ENCODE measurements at places on chromosomes 6 and 20. TPM values are rescaled to one million over a fixed set of nuclear protein-coding genes. Genes with fewer than 3 reads are reported as not detected.

DNA sequence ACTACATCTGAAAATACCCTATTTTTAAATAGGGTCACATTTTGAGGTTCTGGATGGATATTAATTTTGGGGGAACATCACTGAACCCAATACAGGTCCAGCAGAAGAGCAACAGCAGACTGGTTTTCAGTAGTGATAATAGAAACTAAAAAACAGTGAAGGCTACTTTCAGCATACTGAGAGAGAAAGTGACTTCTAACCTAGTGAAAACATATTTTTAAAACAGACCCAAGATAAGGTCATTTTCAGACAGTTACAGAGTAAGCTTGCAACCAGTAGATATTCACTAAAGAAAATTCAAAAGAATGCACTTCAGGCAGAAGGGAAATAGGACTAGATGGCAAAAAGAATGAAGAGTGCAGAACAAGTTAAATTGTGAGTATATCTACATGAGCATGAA is 42.0 kb upstream of the TMEM244 start:
- peaks cover 6% of the 10 kb centered on the region for H3K4me1 ChIP-seq
- H3K36me3 ChIP-seq = no peaks in the 10 kb centered on the region
- no peak overlapping the region for H3K4me3 ChIP-seq
- H3K27me3 ChIP-seq = peaks cover 6% of the 10 kb centered on the region

- peaks cover 23% of the 10 kb centered on the region for H3K27me3 ChIP-seq
- peaks cover 27% of the 10 kb centered on the region for H3K4me1 ChIP-seq
- peak overlapping the region; percentile 98 for H3K27ac ChIP-seq
- peak overlapping the region; percentile 97 for H3K4me3 ChIP-seq
- no peak for DNase-seq
- H3K36me3 ChIP-seq = peaks cover 14% of the 10 kb centered on the region
These were observed 797 bp upstream of the ZNF133 start for GRCh38 chr20:18287546-18287914.

DNA sequence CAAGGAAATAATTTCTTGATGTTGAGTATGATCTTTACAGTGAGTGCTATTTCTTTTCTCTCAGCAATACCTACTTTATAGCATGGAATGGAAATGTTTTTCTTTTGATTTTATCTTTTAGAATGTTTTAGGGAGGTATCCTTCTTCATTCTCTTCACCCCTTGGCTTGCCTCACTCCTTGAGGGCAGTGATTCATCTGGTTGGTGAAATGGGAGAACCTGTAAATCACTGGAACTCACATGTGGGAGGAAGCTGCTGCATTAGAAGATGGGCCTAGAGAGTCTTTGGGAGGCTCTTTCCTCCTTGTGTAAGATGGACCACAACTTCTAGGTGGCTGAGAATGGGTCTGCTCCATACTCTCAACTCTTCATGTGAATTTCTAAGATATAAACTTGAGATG is 244.8 kb upstream of the SYNCRIP start:
- no peak overlapping the region for H3K4me3 ChIP-seq
- no peaks in the 10 kb centered on the region for H3K36me3 ChIP-seq
- DNase-seq = no peak
- peaks cover 3% of the 10 kb centered on the region for H3K27me3 ChIP-seq
- H3K27ac ChIP-seq = no peak overlapping the region

GRCh38 chr6:132715204-132715603 is 1.3 kb upstream of the VNN1 start:
- no peaks in the 10 kb centered on the region for H3K36me3 ChIP-seq
- no peak overlapping the region for H3K27ac ChIP-seq
- H3K4me1 ChIP-seq = no peaks in the 10 kb centered on the region
- no peak overlapping the region for H3K4me3 ChIP-seq

GRCh38 chr6:38020593-38020992 is 201.1 kb downstream of the ZFAND3 start:
- H3K27me3 ChIP-seq = no peaks in the 10 kb centered on the region
- H3K36me3 ChIP-seq = no peaks in the 10 kb centered on the region
- H3K4me3 ChIP-seq = no peak overlapping the region
- H3K4me1 ChIP-seq = peaks cover 23% of the 10 kb centered on the region
- no peak for DNase-seq
- H3K27ac ChIP-seq = no peak overlapping the region

DNA sequence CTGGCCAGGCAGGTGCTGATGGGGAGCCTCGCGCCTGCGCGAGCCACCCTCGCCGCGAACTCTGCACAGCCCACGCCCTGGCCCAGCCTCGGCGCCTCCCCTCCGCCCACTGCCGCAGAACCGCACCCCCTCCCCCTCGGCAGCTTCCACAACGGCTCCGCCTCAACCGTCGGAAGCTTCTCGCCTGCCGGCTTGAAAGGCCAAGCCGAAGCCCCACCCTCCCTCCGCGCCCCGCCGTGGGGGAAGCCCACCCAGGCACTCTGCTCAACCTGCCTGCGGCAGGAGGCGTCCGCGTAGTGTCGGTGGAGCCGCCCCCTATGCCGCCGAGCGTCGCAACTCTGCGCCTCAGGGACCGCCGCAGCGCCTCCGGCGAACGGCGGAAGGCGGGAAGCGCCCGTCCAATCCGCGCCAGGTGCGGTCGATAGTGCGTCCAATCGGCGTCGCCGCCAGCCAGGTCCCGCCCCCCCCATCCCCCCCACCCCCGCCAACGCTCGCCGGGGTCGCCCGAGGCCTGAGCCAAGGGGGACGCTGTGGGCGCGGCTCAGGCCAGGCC is at the start of gene SYCP2:
TSS of gene SYCP2 (minus strand) at position 342 of the 553 bp plus-strand sequence. CDS start 11,224 bp downstream, outside the sequence.
- H3K36me3 ChIP-seq = no peaks in the 10 kb centered on the region
- peaks cover 13% of the 10 kb centered on the region for H3K4me1 ChIP-seq
- H3K27me3 ChIP-seq = no peaks in the 10 kb centered on the region
- DNase-seq = peak; percentile 62
- no peak within 1 kb of the TSS for H3K27ac ChIP-seq
- H3K4me3 ChIP-seq = peak within 1 kb of the TSS; percentile 81

DNA sequence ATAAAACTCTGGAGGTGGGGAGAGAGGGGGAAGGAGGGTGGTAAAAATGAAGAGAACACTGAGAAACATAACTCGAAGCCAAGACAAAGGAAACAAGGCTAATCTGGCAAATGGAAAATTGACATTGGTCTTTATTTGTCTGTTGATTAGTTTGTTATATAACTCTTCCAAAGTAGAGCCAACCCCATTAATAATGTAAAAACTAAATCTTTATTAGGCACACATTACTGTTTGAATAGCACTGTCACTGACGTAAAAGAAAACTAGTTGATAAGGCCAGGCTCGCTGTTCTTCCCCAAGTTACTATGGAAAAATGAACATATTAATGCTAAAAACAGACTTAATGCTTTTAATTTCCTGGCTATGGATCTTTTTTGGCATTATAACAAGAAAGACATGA is 110.0 kb downstream of the MAP3K5 start:
- H3K27ac ChIP-seq = no peak overlapping the region
- no peak for DNase-seq
- no peak overlapping the region for H3K4me3 ChIP-seq

DNA sequence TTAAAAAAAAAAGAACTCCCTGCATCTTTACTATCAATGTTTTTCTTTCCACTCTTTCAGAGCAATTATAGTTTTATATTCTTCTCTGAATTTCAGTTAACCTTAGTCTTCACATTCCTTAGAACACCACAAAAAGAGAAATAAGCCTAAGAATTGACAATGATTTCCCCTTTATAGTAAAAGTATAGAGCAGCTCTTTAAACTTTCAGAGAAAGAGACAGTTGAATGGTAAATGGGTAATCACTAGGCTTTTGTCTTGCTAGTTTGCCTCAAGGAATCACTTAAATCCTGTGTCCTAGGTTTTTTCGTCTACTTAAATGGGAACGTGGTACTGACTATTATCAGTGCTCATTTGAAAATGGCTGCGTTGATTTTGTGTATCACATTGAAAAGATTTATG is 31.8 kb downstream of the SLX4IP start:
- no peak overlapping the region for H3K4me3 ChIP-seq
- H3K4me1 ChIP-seq = peaks cover 15% of the 10 kb centered on the region
- DNase-seq = no peak
- H3K27ac ChIP-seq = peak overlapping the region; percentile 32
- no peaks in the 10 kb centered on the region for H3K36me3 ChIP-seq

GRCh38 chr6:110528101-110528929 is 51.9 kb upstream of the SLC22A16 start:
- peaks cover 5% of the 10 kb centered on the region for H3K27me3 ChIP-seq
- no peak for DNase-seq
- no peak overlapping the region for H3K27ac ChIP-seq

GRCh38 chr20:19008497-19008896 is 194.9 kb downstream of the SCP2D1 start:
- H3K27me3 ChIP-seq = peaks cover 7% of the 10 kb centered on the region
- H3K36me3 ChIP-seq = no peaks in the 10 kb centered on the region
- no peak overlapping the region for H3K4me3 ChIP-seq
- no peak for DNase-seq
- H3K27ac ChIP-seq = no peak overlapping the region
- no peaks in the 10 kb centered on the region for H3K4me1 ChIP-seq

GRCh38 chr6:153231048-153231646 is 100.1 kb upstream of the RGS17 start:
- no peaks in the 10 kb centered on the region for H3K4me1 ChIP-seq
- no peak overlapping the region for H3K27ac ChIP-seq
- no peak overlapping the region for H3K4me3 ChIP-seq
- no peaks in the 10 kb centered on the region for H3K27me3 ChIP-seq

- DNase-seq = no peak
- no peak overlapping the region for H3K27ac ChIP-seq
- no peaks in the 10 kb centered on the region for H3K36me3 ChIP-seq
- H3K4me1 ChIP-seq = no peaks in the 10 kb centered on the region
- no peak overlapping the region for H3K4me3 ChIP-seq
These were observed 130.3 kb upstream of the BMP2 start for GRCh38 chr20:6637160-6637579.

- H3K27ac ChIP-seq = peak overlapping the region; percentile 49
These were observed 1.7 kb downstream of the JAG1 start for GRCh38 chr20:10671919-10672623.

DNA sequence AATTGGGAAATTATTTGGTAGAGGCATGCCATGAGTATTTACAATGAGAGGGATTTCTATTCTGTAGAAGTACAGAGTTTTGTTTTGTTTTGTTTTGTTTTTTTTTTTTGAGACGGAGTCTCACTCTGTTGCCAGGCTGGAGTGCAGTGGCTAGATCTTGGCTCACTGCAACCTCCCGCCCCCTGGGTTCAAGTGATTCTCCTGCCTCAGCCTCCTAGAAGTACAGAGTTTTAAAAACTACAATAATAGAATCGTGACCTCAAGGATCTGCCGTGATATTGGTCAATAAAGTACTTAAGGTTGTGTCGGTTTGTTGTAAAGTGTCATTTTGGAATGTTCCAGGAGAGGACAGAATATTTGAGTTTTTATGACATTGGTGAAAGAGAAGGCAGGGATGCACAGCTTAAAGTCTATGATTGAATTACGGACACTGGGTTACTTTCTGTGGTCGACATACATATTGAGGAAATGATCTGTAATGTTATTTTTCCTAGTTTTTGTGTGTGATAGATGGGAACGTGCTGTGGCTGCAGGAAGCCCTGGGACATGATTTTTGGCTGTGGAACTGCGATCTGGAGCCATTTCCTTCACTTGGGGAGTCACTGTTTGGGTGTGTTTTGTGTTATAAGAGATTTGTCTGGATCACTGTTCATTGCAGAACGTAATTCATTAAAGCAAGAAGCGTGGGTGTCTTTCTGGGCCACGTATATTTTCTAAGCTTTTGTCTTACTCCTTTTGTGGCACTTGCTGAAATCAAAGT is 59.6 kb downstream of the TIAM2 start:
- peaks cover 3% of the 10 kb centered on the region for H3K4me1 ChIP-seq
- no peak overlapping the region for H3K27ac ChIP-seq
- H3K27me3 ChIP-seq = no peaks in the 10 kb centered on the region
- no peaks in the 10 kb centered on the region for H3K36me3 ChIP-seq
- H3K4me3 ChIP-seq = no peak overlapping the region

DNA sequence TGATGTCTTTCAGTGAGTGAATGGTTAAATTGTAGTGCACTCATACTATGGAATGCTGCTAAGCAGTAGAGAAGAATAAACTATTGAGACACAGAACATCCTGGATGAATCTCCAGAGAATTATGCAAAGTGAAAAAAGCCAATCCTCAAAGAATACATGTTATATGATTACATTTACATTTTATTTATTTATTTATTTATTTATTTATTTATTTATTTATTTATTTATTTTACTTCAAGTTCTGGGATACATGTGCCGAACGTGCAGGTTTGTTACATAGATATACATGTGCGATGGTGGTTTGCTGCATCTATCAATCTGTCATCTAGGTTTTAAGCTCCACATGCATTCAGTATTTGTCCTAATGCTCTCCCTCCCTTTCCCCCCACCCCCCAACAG is 175.8 kb upstream of the VGLL2 start:
- DNase-seq = no peak
- H3K4me1 ChIP-seq = no peaks in the 10 kb centered on the region
- H3K27me3 ChIP-seq = no peaks in the 10 kb centered on the region
- H3K4me3 ChIP-seq = no peak overlapping the region
- H3K27ac ChIP-seq = no peak overlapping the region
- H3K36me3 ChIP-seq = no peaks in the 10 kb centered on the region

DNA sequence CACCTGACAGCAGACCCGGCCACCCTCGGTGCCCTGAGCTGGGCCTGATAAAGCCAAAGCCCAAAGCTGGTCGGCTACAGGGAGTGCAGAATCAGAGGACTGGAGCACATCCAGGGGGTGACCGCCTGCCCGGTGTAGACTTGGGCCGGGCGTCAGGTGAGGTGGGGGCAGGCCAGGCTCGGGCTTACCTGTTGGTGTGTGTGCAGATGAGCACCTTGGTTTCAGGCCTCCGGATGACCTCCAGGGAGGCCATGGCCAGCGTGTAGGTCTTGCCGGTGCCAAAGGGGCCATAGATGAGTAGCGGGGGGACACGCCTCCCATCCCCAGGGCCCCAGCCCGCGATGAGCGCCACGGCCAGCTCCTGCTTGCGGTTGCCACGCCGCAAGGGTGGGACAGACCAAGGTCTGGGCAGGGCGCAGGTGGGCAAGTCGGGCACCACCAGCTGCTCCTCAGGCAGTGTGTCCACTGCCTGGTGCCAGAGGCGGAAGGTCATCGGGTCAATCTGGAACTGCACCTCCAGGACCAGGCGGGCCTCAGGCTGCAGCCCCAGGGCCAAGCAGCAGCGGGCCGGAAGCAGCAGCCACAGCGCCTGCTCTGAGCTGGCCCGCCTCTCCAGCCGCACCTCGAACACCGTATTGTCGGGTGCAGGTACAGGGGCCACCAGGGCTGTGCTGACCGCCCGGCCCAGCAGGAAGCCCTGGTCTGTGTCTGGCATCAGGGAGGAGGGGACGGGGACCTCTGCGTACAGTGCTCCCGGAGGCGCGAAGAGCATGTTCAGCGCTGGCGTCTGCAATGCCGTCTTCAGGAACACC is 5.7 kb downstream of the HELZ2 start:
- no peak overlapping the region for H3K27ac ChIP-seq
- DNase-seq = no peak
- H3K36me3 ChIP-seq = no peaks in the 10 kb centered on the region
- H3K4me1 ChIP-seq = peaks cover 15% of the 10 kb centered on the region
- H3K4me3 ChIP-seq = peak overlapping the region; percentile 89
- no peaks in the 10 kb centered on the region for H3K27me3 ChIP-seq

The DDX43 gene
- total RNA-seq = 1.2 TPM

The CCNC gene
- total RNA-seq = 38.0 TPM

The HDAC2 gene
- 50.1 TPM for total RNA-seq

The LY86 gene
- 1.6 TPM for total RNA-seq

The REM1 gene
- total RNA-seq = not detected

The LPA gene
- not detected for total RNA-seq

The HLA-DOA gene
- total RNA-seq = 5.1 TPM

The SLC17A3 gene
- total RNA-seq = 1.3 TPM

The ZNF311 gene
- total RNA-seq = 0.10 TPM

The METTL24 gene
- not detected for total RNA-seq

The SLC16A10 gene
- 6.3 TPM for total RNA-seq

The IMPG1 gene
- not detected for total RNA-seq

The NOTCH4 gene
- total RNA-seq = 1.0 TPM

The CD40 gene
- 5.8 TPM for total RNA-seq

The FARS2 gene
- 20.7 TPM for total RNA-seq

The SLC17A1 gene
- 0.52 TPM for total RNA-seq

The ELOVL2 gene
- not detected for total RNA-seq

The C6orf141 gene
- not detected for total RNA-seq

All from T-helper 17 cell (primary cell).